ENCODE measurements at places on chromosomes 5 and 9.

GRCh38 chr5:69288069-69288468 is 44.5 kb downstream of the CCDC125 start:
- DNase-seq: no peak

- DNase-seq: no peak
Observed at GRCh38 chr5:126103868-126104267, 319.3 kb upstream of the GRAMD2B start.

DNA sequence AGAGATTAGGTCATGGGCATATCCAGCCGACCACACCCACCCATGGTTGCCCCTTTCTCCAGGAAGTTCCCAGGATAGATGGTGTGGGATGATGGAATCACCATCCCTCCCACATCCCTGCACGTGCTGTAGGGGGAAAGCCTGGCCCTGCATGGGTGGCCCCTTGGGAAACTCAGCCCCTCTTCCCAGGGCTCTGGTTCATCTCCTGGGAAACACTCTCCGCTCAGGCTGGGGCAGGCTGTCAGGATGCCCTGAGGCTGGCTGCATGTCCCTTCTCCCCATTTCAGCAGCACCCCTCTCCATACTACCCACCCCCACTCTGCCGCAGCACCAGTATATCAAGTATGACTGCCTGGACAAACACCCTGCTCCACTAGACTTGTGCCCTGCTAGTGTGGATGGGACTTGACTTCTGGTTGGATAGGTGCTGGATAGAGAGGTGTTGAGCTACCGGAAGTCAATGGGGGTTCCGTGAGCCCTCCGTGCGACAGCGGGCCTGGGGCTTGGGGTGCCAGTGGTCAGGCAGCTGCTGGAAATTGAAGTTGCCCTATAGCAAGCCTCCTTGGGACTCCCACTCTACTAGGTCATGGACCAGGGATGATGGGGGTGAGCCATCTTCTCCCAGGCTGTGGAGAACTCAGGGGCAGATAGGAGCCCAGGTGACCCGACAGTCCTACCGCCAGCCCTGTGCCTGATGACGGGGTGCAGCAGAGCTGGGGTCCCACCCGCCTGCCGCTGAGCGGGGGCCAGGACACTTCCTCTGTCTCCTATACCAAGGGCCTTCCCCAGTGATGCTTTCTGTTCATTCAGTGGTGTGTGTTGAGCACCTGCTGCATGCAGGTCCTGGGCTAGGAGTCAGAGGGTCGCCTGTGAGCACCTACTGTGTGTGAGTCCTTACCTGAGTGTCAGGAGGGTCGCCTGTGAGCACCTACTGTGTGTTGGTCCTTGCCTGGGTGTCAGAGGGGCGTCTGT is 69.4 kb upstream of the COL5A1 start:
- no peak for DNase-seq

- DNase-seq: no peak
Observed at GRCh38 chr5:68953875-68954617, 139.8 kb upstream of the SLC30A5 start.

- no peak for DNase-seq
Observed at GRCh38 chr5:162025312-162025711, 42.3 kb upstream of the GABRG2 start.

DNA sequence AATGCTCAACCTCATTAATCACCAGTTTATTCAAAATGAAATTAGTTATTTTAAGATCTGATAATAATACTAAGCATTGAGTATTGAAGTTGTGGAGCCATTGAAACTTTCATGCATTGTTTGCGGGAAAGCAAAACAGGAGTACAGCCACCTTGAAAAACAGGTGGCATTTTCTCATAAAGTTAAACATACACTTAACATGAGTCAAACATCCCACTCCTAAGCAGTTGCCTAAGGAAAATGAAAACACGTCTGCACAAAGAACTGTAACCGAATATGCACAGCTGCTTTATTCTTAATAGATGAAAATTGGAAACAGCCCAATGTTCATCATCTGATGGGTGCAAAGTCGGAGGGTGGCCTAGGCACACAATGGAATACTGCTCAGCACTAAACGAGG is 177.3 kb downstream of the IRX2 start:
- DNase-seq: no peak

GRCh38 chr9:81578606-81579005 is 110.7 kb downstream of the TLE1 start:
- DNase-seq: no peak

DNA sequence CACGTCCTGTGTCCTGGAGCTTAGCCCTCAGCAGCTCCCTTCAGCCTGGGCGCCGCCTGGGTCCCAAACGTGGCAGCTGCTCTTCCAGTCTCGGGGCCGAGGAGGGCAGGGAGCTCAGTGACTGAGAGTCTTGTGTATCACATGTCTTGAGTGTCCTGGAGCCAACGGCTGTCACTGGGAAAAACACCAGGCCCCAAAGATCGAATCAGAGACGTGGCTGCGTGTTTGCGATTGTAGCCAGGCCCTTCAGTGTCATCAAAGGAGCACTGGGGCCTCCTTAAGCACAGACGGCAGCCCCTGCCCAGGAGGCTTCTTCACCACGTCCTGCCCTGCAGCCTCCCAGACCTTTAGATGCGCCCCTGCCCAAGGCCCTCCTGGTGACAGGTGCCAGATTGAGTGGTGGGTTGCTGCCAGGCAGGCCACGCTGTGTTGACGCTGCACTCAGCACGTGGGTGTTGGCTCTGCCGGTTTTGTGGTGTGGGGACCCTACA is 5.7 kb upstream of the EXOC3 start:
- DNase-seq: no peak

GRCh38 chr9:89808076-89808755 is 203.4 kb downstream of the GADD45G start:
- DNase-seq: no peak

GRCh38 chr5:62077387-62077786 is 228.6 kb upstream of the KIF2A start:
- DNase-seq: no peak

GRCh38 chr5:40277161-40277906 is 402.4 kb upstream of the PTGER4 start:
- DNase-seq: peak; percentile 27

GRCh38 chr9:109974918-109975276 is 194.9 kb downstream of the PALM2AKAP2 start:
- DNase-seq: no peak

- no peak for DNase-seq
Observed at GRCh38 chr5:158718738-158719505, 380.8 kb downstream of the EBF1 start.

Data from stimulated activated CD4-positive, alpha-beta T cell treated with anti-CD3 and anti-CD28 coated beads, Interleukin-4, amount 100 ng/mL, for 48 hours (primary cell).